ENCODE measurements at places on chromosomes 5 and 9. TPM values are rescaled to one million over a fixed set of nuclear protein-coding genes. Genes with fewer than 3 reads are reported as not detected.

Gene MEGF10
- 0.24 TPM for total RNA-seq

Gene FOXD4L6
- 0.26 TPM for total RNA-seq

Gene CCL21
- total RNA-seq = 136 TPM

Gene ITGA2
- 32.4 TPM for total RNA-seq

Gene LIFR
- total RNA-seq = 76.2 TPM

Gene FCN2
- not detected for total RNA-seq

Gene IL3
- total RNA-seq = not detected

DNA sequence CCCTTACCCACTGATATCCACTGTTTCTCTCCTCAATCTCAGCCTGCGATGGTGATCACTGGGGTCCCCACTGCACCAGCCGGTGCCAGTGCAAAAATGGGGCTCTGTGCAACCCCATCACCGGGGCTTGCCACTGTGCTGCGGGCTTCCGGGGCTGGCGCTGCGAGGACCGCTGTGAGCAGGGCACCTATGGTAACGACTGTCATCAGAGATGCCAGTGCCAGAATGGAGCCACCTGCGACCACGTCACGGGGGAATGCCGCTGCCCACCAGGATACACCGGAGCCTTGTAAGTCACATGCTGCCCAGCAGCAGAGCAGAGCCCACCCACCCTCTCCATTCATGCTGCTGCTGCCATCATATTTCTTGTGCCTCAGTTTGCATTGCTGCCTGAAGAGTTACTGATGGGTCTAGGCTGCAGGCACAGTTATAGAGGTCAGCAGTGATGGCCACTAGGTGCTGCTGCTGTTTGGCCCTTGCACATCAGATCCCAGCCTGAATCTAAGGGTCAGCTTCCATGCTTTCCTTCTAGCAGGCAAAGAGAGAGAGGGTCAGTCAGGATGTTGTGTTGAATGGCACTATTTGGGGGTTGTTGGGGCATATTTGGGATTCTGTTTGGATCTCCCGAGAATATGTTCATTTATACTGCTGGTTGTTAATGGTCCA is 106.0 kb downstream of the MEGF10 start:
- DNase-seq = no peak

DNA sequence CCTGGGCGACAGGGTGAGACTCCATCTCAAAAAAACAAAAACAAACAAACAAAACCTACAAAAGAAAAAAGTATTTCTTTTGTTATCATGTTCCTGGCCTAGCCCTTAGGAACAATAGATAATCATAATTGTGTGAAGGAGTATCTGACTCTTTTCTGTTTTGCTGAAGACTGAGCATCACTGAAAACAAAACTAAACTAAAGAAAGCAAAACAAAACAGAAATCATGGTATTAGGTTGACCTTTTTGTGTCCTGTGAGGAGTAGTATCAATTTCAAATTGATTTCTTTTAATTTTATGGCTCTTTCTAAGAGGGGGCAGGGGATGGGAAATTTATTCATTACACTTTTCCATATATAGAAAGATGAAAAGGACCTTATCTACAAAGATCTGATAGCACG is 246.0 kb downstream of the YTHDC2 start:
- DNase-seq = no peak

- peak; percentile 72 for DNase-seq
Observed at GRCh38 chr5:111997711-111998110, 240.7 kb upstream of the NREP start.

DNA sequence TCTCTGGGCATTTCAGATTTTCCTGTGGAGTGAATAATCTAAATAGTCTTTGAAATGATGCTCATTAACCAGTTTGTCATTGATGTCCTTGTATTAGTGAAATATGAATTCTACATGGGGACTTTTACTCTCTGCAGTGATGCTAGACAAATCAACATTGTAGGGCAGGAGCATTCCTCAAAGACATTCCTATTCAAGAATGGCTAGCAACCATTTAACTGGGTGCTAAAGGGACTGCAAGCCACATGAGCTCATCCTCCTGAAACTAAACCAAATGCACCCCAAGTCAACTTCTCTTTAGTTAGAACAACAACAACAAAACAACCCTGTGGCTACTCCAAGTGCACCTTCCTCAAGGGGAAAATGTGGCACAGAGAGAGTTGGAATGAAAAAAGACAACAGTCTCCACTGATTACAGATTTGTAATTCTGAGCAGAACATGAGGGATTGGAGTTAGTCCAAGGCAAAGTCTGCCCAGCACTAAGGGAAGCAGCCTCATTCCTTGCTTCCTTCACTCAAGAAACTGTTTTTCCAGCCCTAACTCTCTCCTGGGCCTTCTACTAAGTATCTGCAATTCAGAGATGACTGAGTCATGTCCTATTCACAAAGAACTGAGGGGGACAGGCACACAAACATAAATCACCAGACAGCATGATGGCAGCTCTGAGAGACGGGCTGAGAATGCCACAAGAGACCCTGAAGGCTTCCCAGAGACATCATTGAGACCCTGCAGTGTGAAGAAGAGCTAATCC is 82.0 kb upstream of the WWC1 start:
- DNase-seq = no peak

GRCh38 chr5:134451936-134452505 is 40.3 kb upstream of the CDKN2AIPNL start:
- no peak for DNase-seq

DNA sequence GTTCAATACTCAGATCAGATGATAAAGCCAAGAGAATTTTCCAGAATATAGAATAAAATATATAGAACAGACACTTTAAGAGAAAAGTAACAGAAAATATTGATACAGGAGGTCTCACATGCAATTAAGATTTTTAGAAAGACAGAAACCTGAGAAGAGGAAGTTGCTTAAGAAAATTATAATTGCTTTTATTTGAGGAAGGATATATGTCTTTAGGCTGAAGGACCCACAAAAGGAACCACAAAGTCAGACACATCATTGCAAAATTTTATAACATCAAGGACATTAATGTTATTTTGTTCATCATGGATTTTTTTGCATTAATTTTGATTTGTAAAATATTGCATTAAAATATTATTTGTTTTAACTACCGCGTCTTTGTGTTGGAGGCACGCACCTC is 141.5 kb downstream of the FSTL4 start:
- no peak for DNase-seq

DNA sequence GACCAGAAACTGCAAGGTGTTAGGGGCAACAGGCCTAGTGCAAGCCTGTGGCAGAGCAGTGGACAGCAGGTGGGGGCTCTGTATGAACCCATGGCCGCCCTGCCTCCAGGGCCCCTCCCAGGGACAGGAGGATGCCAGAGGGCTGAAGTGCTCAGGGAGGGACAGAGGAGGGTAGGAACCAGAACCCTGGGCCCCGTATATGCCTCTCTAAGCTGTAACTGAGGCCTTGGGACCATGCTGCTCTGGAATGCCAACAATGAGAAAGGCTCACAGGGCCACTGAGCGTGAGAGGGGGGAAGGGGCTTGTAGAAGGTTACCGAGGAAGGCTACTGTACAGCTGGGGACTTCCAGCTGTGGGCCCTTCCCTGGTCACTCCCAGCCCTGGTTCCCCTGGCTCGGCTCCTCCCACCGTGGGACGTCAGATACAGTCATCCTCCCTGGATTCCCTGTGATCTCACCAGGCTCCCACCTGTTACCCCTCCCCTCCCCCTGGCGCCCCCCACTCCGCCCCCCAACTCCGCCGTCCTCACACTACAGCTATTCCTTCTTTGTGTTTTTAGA is 21.1 kb downstream of the AQP7 start:
- no peak for DNase-seq

- DNase-seq = no peak
Observed at GRCh38 chr5:107208867-107209266, 461.9 kb downstream of the EFNA5 start.

DNA sequence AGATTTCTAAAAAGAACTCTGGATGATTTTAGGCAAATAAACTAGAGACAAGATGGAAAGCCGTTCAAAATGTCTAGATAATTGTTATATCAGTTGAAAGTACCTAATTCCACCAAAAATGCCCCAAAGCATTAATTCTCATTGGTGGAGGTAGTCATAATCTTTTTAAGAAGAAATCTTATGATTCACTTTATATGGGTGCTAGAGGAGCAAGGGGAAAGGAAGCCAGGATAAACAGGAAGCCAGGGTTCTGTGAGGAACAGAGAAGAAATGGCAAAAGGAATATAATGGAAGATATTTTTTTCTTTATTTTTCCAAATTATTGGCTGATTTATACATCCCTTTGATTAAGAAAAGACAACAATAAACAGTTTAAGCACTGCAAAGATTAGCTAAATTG is 7.8 kb downstream of the YIPF5 start:
- no peak for DNase-seq

All from left lung (tissue), 14 donors.